ENCODE measurements at places on chromosomes 16 and 17. TPM values are rescaled to one million over a fixed set of nuclear protein-coding genes. Genes with fewer than 3 reads are reported as not detected.

CRHR1 gene
- 0.31 TPM for polyA plus RNA-seq

SLC35G6 gene
- not detected for polyA plus RNA-seq

GFAP gene
- polyA plus RNA-seq, result 0.48 TPM

MYH8 gene
- not detected for polyA plus RNA-seq

- H3K4me3 ChIP-seq, result peak overlapping the region; percentile 78
- H3K27me3 ChIP-seq, result no peaks in the 10 kb centered on the region
- H3K4me1 ChIP-seq, result peaks cover 14% of the 10 kb centered on the region
- peak; percentile 39 for DNase-seq
- H3K27ac ChIP-seq, result peak overlapping the region; percentile 83
- H3K36me3 ChIP-seq, result no peaks in the 10 kb centered on the region
Observed at GRCh38 chr16:68086336-68086841, 1.2 kb downstream of the NFATC3 start.

DNA sequence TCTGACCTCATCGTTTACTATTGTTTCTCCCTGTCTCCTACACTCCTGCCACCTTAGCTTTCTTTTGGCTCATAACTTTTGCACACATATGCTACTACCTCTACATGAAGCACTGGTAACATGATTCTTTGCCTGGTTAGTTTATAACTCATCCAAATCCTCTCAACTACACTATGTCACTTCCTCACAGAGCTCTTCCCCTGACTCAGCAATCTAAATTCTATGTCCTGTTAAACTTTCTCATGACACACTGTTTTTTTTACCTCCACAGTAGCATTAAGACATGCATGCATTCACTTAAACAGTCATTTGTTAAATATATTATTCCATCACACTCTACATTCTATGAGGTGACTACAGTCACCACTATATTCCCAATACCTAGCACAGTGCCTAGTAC, 19.7 kb downstream of the APPBP2 start:
- no peak overlapping the region for H3K27ac ChIP-seq
- no peaks in the 10 kb centered on the region for H3K36me3 ChIP-seq
- H3K27me3 ChIP-seq, result no peaks in the 10 kb centered on the region
- H3K4me3 ChIP-seq, result no peak overlapping the region
- H3K4me1 ChIP-seq, result no peaks in the 10 kb centered on the region

DNA sequence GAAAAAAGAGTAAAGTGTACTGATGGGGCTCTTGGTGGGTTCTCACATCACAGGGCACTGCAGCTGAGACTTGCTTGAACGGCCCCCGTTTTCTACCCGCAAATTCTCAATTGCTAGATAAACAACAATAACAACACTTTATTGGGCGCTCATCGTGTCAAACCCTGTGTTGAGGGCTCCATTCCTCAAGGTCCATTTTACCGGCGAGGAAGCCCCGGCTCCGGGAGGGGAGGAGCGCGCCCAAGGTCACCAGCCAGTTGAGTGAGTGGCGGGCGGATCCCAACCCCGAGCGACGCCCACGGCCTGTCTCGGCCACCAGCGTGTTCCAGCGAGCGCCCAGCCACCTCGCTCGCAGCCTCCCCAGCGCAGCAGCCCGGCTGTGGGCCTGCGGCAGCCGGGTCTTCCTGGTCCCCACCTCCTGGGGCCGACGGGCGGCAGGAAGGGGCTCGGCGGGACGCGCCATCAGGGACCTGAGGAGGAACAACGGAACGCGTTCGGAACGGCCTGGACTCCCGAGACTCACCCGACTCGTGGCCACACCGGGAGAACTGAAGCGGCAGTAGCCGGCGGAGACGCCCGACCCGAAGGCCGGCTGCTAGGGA, 373 bp downstream of the CMC2 start:
- peak overlapping the region; percentile 95 for H3K27ac ChIP-seq
- peak; percentile 67 for DNase-seq
- H3K4me3 ChIP-seq, result peak overlapping the region; percentile 97
- H3K27me3 ChIP-seq, result no peaks in the 10 kb centered on the region

GRCh38 chr16:47991491-47991890, 164.3 kb downstream of the ABCC12 start:
- H3K36me3 ChIP-seq, result no peaks in the 10 kb centered on the region
- H3K4me3 ChIP-seq, result no peak overlapping the region
- DNase-seq, result no peak
- H3K27ac ChIP-seq, result no peak overlapping the region
- H3K27me3 ChIP-seq, result no peaks in the 10 kb centered on the region

DNA sequence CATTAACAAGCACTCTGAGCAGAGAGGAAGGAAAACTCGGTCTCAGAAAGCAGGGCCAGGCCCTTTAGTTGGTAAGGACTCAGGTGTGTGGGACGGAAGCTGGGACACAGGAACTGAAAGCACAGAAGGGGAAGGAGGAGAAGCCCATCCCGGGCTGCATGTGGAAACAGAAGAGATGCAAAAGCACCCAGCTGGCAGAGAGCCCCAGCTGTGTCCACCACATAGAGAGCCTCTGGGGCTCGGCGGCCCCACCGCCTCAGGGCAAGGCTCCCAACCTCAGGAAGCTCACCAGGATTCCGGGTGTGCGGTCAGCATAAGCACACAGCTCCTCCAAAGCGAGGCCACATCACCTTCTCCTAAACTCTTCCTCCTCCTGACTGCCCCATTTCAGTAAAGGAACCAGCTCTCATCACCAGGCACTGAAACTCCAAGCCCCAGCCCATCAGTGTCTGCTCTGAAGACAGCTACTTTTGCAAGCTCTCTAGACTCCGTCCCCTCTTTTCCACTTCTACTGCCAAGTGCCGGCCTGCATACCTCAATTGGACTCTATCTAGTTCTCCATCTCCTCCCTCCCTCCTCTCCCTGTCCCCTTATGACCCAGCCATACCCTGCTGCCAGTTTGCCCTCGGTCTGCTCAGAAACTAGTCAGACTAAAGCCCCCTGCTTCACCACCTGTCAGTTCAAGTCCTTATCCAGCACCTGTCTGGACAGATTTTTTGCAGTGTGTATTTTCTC, 6.0 kb downstream of the ST3GAL2 start:
- peak overlapping the region; percentile 60 for H3K27ac ChIP-seq
- peaks cover 6% of the 10 kb centered on the region for H3K36me3 ChIP-seq
- peaks cover 78% of the 10 kb centered on the region for H3K4me1 ChIP-seq
- peak; percentile 38 for DNase-seq
- H3K4me3 ChIP-seq, result peak overlapping the region; percentile 31

GRCh38 chr16:68642047-68642435, 3.1 kb upstream of the CDH3 start:
- peaks cover 28% of the 10 kb centered on the region for H3K27me3 ChIP-seq
- no peak overlapping the region for H3K27ac ChIP-seq
- no peak for DNase-seq
- H3K36me3 ChIP-seq, result no peaks in the 10 kb centered on the region

DNA sequence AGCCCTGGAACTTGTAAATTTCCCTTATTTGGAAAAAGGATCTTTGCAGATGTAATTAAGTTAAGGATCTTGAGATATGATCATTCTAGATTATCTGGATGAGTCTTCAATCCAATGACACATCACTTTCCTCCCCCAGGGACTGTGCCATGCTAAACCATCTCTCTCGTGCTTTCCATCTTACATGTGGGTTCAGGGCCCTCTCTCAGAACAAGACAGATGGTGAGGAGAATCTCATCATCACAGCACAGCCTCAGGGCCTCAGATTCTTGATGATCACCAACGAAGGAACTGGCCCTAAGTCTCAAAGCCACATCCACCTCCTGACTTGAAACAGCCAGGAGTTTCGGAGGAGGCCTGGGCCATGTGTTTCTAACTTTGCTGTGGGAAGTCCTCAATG, 78.7 kb downstream of the LITAF start:
- H3K4me3 ChIP-seq, result no peak overlapping the region
- peaks cover 14% of the 10 kb centered on the region for H3K4me1 ChIP-seq
- DNase-seq, result no peak
- no peaks in the 10 kb centered on the region for H3K27me3 ChIP-seq
- H3K27ac ChIP-seq, result no peak overlapping the region

All from SK-N-SH (cell line).